Foreskin keratinocyte (primary cell): ENCODE measurements at places on chromosomes 2 and 18. TPM values are rescaled to one million over a fixed set of nuclear protein-coding genes. Genes with fewer than 3 reads are reported as not detected.

Gene CCT7
- total RNA-seq: 310 and 387 TPM in 2 replicates

Gene CDH19
- not detected in 2 replicates for total RNA-seq

Gene SULT1C4
- total RNA-seq: not detected in 2 replicates

Gene CASP10
- 6.1 and 6.5 TPM in 2 replicates for total RNA-seq

Gene SLC19A3
- total RNA-seq: 0.14 and 0.21 TPM in 2 replicates

Gene CYP1B1
- 0.17 and 0.25 TPM in 2 replicates for total RNA-seq
